ENCODE measurements at places on chromosomes 11 and 22.

DNA sequence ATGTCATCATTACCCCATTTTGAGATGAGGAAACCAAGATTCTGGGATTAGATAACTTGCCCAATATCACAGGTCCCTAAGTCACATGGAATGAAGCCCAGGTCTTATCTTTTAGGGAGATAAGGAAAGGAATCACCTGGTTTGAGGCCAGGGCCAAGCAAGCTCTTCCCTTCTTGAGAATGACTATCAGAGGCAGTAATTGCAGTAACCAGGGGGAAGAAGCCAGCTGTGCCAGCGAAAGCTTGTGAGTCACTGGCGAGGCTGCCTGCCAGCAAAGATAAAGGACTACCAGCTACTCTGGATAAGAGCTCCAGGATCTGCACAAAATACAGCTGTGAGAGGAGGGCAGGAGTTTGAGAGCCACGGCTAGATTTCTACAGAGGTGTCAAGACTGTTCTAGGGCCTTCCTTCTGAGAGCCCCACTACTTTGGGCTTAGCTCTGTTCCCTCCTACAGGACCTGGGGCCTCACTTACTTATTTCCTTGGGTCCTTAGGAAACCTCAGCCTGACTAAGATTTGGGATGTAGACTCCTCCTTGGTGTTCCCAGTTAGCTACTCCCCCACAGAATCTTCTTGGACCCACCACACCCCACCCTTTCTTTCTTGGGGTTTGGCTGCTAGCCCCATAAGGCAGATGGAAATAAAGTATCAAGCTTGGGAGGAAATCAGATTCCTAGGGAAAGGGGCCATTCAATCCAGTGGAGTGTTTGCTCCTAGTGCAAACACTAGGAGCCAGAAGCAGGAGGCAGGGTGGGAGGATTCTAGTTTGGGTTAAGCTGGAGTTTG lies 9.7 kb upstream of the CCKBR start:
- no peak for DNase-seq

- no peak for DNase-seq
Measured at GRCh38 chr11:48193876-48194275, 22.7 kb upstream of the OR4B1 start.

GRCh38 chr22:41672780-41673509 lies 15.7 kb downstream of the SNU13 start:
- DNase-seq, result no peak

DNA sequence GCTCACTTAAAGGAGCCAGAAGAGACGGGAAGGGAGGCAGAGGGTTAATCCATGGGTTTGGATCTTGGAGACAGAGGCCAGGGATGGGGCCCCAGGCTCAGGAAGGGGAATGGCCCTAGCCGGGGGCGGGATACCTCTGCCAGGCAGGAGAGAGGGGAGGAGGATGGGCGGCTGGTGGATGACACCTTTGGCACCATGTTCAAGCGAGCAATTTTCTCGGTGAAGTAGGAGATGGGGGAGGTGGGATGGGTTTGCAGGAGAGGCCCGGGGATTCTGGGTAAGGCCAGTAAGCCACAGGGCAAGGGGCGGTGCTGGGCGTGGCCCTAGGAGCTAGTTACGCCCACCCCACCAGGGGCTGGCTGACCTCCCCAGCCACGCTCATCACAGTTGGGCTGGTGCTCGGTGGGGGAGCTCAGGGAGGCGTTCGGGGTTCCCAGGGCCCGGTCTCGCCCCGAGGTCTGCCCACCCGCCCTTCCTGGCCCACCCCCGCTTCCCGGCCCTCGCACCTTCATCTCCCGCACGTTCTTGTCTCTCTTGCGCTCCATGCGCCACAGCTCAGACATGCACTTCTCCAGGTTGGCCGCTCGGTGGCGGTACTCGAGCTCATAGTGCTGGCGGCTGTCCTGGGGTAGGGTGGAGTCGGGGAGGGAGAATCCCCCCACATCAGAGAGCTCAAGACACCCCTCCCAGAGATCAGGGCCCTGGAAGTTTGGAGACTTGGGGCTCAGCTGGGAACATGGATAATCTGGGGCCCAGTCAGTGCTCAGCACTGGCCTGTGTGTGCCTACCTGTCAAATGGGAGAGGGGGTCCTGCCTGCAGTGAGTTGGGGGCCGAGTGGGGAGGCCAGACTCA lies 12.7 kb downstream of the BAIAP2L2 start:
- no peak for DNase-seq

DNA sequence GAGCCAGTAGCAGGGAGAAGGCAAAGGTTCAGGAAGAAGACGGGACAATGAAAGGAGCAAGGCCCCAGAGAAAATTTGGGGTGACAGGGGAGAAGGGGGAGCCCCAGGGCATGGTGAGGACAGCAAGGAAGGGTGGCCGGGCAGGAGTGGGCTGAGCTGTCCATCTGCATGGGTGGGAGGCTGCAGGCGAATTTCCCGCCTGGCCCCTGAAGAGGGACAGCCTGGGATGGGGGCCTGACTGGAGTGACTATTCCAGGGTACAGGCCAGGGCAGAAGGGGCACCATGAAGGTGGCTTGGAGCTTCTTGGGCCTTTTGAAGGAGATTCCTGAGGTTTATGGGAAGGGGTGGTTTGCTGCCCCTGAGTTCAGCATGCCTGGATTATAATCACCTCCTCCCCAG lies 56.2 kb downstream of the WNT11 start:
- DNase-seq, result no peak

DNA sequence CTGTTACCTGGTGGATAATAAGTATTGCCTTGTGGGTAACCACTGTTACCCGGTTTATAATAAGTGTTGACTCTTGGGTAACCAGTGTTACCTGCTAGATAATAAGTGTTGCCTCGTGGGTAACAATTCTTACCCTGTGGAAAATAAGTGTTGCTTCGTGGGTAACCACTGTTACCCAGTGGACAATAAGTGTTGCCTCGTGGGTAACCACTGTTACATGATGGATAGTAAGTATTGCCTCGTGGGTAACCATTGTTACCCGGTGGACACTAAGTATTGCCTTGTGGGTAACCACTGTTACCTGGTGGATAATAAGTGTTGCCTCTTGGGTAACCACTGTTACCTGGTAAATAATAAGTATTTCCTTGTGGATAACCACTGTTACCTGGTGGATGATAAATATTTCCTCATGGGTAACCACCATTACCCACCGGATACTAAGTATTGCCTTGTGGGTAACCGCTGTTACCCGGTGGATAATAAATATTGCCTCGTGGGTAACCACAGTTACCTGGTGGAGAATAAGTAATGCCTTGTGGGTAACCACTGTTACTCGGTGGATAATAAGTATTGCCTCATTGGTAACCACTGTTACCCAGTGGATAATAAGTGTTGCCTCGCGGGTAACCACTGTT lies 8.7 kb upstream of the NXPE4 start:
- no peak for DNase-seq

- no peak for DNase-seq
Measured at GRCh38 chr11:99773646-99774045, 752.9 kb downstream of the CNTN5 start.

DNA sequence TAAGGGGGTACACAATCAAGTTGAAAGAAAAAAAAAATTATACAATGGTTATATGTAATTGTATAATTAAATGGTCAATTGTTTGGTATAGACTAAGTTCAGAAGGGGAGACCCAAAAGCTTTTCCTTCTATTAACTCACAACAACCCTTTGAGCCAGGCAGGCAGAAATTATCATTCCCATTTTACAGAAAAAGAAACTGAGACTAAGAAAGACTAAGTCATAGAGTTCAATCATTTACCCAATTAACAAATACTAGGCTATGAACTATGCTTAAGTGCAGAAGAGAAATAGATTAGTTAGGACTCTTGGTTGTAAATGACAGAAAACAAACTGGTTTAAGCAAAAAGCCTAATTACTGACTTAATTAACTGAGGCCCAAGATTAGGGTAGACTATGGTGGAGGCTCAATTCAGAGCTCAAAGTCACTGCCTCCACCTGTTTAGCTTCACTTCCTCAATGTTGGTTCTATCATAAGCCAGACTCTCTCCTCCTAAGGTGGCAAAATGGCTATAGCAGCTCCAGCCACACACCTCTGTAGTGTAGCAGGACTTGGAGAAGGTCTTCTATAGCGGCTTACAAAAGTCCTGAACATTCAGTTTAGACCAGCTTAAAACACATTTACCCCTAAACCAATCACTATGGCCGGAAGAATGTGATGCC lies 34.2 kb downstream of the FAM168A start:
- DNase-seq, result no peak

DNA sequence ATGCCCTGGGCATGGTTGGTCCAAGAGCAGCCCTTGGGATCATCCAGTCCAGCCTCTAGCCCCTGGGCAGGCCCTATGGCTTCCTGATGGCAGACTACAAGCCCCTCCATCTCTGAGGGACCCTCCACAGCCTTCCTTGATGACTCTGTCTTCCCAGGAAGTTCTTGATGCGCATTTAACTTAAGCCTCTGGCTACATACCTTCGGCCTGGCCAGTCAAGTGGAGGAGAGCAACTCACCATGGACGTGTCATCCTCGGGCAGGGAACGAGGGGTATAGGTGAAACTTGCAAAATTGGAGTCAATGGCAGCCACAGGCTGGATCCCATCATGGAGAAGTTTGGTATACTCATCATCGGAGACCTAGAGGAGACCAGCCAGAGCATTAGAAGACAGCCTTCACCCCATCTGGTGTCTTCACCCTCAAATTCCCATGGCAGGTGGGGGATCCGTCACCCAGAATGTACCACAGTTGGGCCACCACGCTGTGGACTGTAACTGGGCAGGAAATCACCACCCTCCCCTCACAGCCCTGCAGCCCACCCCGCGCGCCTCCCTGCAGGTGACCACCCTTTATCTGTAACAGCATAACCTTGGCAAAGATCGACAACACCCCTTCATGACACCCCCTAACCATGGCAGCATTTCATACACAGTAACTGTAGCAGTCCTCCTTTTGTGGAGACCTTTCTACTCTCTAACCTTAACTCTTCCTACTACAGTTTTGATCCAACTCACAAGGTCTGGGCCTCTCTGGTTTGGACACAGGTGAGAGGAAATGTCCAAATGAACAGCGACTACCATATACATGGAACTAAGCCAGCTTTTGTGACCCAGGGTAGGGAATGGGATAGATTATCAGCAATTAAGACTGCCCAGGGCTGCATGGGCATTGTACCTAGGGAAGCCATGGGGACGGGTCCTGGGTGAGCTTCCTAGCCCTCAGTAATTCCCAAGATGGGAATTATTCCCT lies 91.7 kb downstream of the PDE2A start:
- DNase-seq, result no peak

DNA sequence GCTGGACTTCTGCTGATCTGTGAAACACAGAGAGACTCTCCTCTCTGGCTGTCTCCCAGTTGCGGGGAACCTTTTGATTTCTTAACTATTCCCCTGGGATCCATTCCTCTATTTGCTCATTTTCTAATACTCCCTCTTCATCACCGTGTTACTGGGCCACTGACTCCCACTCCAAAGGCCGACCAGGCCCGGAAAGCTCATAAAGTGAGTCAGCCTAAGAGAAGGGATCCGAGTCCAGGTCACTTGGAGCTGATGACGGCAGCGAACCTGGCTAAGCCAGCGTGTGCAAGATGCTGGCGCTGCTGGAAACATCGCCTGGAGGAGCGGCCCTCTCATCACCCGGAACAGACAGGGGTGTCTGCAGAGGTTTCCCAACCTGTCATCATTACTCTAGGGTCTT lies 112.8 kb downstream of the FBXO7 start:
- DNase-seq, result no peak

DNA sequence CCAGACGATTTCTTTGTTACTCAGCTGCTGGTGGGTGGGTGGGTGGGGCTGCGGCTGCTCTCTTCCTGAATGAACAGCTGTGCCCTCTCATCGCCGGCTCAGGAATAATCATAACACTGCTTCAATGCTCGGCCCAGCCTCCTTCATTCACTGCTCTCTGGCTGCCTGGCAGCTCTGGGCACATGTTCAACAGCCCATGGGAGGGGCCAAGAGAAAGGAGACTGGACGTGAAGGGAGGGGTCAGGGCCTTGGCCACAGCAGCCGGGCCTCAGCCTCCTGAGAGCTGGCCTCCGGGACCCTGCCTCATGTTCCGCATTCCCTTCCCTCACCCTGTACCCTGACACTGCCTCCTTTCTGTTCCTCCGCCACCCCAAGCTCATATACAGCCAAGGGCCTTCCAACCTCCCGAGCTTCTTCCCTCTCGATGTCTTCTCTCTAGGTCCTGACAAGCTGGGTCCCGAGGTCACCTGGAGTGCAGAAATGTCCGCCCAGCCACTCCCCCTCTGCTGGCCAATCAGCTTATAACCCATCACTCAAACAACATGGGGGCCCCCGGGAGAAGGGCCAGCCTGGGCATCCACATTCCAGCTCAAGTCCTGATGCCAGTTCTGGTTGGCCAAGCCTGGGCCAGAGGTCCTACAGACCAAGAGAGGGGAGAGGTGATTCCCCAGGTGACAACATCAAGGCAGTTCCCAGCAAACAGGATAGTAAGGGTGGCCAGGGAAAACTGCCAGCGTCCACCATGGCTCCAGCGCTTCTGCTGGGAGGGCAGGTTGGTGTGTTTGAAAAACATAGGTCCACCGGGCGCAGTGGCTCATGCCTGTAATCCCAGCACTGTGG lies 3.2 kb upstream of the CSDC2 start:
- DNase-seq, result no peak

DNA sequence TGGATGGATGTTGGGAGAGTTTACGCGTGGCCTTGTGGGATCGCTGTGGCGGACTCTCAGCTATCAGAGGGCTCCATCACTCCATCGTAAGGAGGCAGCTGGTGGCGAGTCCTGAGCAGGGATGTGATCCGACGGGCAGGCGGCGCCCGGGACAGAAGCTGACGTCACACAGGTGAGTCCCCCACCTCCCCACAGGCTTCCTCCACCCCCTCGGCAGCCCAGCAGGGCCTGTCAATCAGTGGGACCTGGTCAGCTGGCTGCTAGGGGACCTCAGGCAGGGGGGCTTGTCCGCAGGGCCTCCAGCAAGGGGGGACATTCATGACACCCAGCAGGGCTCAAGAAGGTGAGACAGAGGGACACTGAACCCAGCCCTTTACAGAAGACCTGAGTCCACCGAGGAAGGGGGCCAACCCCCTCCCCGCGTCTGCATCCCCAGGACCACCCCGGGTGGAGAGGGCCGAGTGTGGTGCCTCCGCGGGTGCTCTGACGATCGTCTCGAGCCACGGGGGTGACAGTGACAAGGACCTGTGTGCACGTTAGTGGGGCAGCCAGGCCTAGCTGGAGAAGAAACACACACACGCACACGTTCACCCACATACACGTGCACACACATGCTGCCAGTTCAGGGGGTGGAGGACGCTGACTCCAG lies 7.1 kb downstream of the HRAS start:
- no peak for DNase-seq

DNA sequence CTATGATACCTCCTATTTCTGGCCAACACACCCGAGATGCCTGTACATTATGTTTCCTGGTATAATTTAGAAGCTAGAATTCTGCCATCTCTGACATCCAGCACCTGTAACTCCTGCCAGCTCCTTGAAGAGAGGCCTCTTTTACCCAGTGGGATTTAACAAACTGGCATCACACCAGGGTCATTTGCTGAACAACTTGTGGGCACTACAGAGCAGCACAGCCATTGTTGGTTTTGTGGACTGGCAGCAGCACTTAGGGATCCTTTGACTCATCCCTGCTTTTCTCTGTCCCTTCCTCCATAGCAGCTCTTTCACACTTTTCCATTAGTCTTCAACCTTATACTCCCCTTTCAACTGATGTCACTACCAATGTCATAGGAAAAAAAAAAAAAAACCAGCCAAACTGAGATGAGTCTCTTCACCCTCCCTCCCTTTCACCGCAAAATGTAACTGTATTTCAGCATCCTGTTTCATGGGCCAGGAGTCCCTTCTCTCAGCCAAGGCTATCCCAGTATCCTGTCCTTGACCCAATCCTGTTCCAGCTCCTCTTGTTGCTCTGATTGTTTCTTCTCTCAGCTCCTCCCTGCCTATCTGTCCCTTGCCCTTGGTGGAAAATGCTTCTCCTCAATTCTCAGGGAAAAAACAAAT lies 68.7 kb downstream of the PPFIBP2 start:
- no peak for DNase-seq
